HTR-8/SVneo (cell line): ENCODE measurements at places on chromosomes 1 and 21.

DNA sequence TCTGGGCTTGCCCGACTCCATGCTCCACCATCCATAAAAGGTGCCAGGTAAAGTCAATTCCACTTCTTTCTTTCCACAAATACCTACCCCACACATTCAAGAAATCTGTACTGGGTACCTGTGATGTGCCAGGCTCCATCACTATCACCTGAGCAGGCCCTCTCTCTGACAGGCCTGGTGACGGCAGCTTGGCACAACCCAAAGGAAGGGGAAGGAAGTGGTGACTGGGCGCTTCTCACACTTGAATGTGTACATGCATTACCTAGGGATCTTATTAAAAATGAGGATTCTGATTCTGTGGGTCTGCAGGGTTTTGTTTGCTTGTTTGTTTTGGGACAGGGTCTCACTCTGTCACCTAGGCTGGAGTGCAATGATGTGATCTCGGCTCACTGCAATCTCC lies 7.5 kb downstream of the HTR1D start:
- no peak for DNase-seq

GRCh38 chr1:76444773-76445172 lies 370.2 kb downstream of the ST6GALNAC3 start:
- DNase-seq: no peak

DNA sequence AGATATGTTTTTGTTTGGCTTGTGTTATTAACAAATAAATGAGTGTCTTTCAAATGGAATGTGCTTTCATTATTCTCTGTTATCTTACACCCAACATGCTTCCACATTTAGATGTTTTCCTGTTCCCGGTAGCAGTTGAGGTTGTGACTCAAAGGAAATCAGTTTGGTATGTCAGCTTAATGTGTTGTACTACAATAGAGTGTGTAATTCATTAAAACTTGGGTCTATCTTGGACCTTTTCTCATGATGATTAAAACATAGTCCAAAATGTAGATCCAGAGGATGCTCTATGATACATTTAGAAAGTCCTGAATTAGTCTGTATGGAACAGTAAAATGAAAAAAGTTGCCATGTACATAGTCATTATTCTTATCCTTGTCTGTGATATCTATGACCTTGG lies 26.7 kb downstream of the RTCA start:
- DNase-seq: no peak

DNA sequence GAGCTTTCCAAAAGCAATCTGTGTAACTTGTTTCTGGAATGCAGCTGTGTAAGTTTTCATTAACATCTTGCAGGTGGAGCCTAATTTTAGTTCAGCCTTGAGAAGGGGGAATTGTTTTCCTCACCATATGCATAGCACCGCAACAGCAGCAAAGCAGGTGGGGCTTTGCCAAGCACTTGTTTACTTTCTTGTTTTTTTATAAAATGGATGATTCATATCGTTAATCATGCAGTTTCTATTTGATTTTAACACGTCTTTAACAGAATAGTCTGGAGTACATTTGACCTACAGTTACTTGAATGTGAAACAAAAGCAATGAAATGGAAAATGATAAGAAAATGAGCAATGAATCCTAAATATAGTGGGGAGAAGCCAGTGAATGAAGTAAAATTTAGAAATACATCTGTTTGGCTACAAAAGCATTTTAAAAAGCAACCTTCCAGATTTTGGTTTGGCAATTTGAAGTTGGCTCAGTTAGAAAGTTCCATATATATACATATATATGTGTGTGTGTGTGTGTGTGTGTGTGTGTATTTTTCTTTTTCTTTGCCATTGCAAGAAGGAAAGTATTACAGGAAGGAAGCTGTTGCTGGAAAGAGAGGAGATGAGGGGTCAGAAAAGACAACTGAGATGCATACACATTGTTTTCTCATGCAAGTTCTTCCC lies 119.0 kb upstream of the ADGRL2 start:
- DNase-seq: no peak

- DNase-seq: no peak
Observed at GRCh38 chr1:206904423-206905142, 7.3 kb downstream of the IL24 start.

- DNase-seq: no peak
Observed at GRCh38 chr1:88897070-88897730, 5.8 kb upstream of the GTF2B start.

DNA sequence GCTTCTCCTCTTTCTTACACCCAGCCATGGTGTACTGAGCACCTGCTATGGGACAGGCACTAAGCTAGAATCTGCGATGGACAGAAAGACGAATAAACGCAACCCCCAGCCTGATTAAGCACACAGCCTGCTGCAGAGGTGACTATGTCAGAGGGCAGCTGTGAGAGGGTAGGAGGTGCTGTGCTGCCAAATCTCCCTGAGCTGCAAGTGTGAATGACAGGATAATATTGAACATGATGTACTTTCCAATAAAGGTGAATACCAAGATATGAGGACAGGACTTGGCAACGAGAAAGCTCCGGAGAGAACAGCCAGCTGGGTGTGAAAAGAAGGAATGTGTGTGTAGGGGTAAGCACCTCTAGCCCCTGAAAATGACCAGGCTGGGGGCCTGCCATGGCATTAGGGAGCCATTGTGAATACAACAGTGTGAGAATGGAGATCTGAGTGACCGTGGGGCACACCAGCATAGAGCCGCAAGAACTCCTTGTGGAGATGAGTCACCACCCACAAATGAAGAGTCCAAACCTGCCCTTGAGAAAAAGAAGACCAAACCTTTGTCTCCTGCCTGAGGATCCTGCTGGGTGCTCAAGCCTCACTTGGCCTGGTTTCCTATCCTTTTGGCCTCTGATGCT lies 83.0 kb upstream of the ATF3 start:
- no peak for DNase-seq

- no peak for DNase-seq
Observed at GRCh38 chr1:12327566-12327965, 97.7 kb downstream of the VPS13D start.

DNA sequence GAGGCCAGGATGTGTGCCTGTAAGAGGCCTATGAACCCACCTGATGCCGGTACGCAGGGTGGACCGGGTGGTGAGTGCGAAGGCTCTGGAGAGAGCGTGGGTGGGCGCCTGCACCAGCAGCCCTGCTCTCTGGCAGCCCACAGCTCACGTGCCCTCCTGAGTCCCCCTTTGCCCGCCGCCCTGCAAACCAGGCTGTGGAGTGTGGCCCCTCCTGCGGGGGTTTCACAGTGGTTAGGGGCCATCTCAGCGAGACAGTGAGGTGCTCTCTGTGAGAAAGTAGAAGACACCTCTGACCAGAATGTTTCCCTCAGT lies 22.3 kb downstream of the RHBG start:
- DNase-seq: no peak
